ENCODE measurements at places on chromosomes 12 and 14. TPM values are rescaled to one million over a fixed set of nuclear protein-coding genes. Genes with fewer than 3 reads are reported as not detected.

The CLEC9A gene
- 0.57 TPM for total RNA-seq

The SLC2A13 gene
- total RNA-seq: 18.6 TPM

DNA sequence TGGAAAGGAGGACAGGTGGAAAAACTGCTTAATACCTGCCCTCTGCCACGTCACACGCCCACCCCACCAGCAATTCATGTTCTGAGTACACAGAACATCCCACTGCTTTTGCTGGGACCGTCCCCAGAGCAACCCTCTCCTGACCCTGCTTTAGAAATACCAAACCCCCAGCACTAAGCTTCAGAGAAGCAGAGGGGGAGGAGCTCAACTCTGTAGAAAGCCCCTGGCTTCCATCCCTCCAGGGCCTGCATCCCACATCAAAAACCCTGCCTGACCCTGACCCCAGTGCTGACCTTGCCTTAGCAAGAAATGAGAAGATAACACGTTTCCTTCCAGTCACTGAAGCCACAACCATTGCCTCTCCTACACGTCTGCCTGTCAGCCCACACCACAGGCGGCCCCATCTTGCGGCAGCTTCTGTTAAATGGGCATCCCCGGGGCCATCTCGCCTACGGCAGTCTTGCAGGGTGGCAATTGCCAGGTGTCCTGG lies 19.7 kb downstream of the VDR start:
- H3K27me3 ChIP-seq: no peaks in the 10 kb centered on the region
- DNase-seq: no peak
- no peak overlapping the region for H3K27ac ChIP-seq
- H3K4me1 ChIP-seq: no peaks in the 10 kb centered on the region

DNA sequence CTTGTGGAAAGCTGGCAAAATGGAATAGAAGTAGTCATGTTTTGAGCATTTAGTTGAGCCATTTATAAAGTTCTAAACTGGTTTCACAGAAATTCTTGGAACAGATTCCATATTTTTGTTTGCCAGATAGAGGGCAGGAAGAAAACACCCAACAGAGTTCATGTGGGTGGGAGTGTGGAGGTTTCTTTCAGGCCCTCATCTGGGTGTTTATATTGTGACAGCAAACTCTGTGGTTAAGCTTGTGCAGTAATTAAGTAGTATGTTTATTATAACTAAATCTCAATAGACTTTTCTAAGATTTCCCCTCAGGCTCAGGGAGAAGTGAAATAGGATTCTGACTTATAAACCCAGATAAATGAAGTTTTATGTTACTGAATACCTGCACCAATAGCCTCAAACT lies 57.4 kb downstream of the SPPL3 start:
- no peaks in the 10 kb centered on the region for H3K36me3 ChIP-seq
- no peak for DNase-seq
- peaks cover 14% of the 10 kb centered on the region for H3K4me1 ChIP-seq
- H3K4me3 ChIP-seq: no peak overlapping the region

DNA sequence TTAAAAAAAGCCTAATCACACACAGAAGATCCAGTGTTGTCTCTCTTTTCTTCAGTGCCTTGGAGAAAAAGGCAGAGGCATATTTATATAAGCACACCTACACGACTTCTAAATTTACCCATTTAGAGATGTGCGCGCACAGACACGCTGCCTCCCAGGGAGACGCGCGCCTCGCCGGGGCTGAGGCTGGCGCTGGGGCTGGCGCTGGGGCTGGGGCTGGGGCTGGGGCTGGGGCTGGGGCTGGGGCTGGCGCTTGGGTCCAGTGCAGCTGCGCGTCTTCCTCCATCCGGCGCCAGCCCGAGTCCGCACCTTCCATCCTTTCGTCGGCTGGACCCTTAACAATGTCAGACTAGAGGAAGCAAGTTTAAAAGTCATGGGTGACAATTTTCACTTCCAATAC lies 118.4 kb upstream of the ARID2 start:
- no peaks in the 10 kb centered on the region for H3K4me1 ChIP-seq
- no peaks in the 10 kb centered on the region for H3K27me3 ChIP-seq
- no peak for DNase-seq
- no peak overlapping the region for H3K4me3 ChIP-seq

DNA sequence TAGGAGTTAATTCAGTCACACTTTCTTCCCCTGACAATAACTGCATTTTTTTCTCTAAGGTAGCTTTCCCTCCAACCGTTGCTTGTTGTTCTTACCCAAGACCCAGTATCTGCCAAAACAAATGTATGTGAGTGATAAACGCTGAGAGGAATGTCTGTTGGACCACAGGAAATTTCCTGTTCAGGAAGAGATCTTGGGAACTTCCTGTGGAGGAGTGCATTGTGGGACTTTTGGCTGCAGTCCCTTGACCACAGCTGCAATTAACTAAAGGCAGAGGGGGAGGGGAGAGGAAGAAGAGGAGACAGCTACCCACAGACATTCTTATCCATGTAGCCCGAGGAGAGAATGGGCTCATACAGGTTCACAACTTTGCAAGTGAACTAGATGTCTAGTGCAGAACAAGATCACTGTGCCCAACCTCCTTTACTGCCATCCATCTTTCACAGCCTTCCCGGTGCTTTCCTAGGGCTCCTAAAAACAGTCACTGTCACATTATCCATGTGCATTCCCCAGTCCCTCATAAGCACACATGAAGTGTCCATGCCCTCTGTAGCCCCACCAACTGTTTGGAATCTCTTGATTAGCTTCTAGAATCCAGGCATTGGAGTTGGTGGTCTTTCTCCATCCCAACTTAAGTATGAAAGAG lies 149.5 kb downstream of the ETV6 start:
- no peaks in the 10 kb centered on the region for H3K36me3 ChIP-seq
- no peak overlapping the region for H3K4me3 ChIP-seq
- DNase-seq: no peak
- no peaks in the 10 kb centered on the region for H3K4me1 ChIP-seq
- no peak overlapping the region for H3K27ac ChIP-seq

DNA sequence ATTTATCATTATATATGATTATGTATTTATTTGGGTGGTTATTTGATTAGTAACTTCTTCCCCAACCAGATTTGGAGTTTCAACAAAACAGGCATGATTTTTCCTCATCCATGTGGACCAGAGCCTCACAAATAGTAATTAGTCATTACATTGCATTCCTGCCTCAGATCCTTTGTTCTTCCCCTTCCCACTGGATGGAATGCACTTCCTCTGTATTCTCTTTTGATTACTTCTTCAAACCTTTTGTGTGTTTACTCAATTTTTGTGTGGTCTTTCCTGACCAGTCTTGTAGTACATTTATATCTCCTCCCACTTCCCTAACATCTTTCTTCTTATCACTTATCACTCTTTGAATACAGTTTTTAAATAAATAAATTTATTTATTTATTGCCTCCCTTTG lies 15.5 kb downstream of the SYT1 start:
- H3K36me3 ChIP-seq: no peaks in the 10 kb centered on the region
- no peak overlapping the region for H3K4me3 ChIP-seq
- H3K27me3 ChIP-seq: no peaks in the 10 kb centered on the region
- peak; percentile 4 for DNase-seq

DNA sequence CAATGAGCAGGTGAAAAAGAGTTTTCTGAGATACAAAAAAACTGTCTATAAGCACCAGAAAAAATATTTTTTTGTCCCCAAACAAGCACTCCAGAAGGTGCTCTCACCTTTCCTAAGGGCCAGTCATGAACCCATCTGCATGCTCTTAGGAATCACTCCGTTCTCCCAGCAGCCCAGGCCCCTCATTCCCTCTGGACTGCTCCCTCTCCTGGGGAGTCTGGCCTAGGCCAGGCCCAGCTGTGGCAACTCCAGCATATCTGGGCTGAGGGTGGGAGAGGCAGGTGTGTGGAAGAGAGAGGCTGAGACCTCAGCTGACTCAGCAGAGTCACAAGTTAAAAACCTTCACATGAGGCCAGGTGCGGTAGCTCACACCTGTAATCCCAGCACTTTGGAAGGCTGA lies 54.6 kb downstream of the TRAFD1 start:
- H3K27ac ChIP-seq: no peak overlapping the region
- H3K27me3 ChIP-seq: no peaks in the 10 kb centered on the region
- H3K36me3 ChIP-seq: peaks cover 32% of the 10 kb centered on the region
- H3K4me3 ChIP-seq: no peak overlapping the region

DNA sequence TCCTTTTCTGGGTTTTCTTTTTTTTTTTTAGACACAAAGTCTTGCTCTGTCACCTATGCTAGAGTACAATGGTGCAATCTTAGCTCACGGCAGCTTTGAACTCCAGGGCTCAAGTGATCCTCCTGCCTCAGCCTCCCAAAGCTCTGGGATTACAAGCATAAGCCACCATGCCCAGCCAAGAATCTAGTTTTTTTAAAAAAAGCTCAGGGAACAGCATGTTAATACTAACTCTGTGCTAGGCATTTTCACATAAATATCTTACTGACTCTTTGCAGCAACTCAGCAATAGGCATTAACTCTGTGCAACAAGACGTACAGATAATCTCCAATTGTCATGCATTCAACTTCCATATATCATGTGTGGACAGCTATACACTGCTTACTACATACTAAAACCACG lies 97.4 kb downstream of the LLPH start:
- H3K27ac ChIP-seq: no peak overlapping the region
- H3K4me3 ChIP-seq: no peak overlapping the region
- no peaks in the 10 kb centered on the region for H3K36me3 ChIP-seq
- no peaks in the 10 kb centered on the region for H3K27me3 ChIP-seq
- no peak for DNase-seq

DNA sequence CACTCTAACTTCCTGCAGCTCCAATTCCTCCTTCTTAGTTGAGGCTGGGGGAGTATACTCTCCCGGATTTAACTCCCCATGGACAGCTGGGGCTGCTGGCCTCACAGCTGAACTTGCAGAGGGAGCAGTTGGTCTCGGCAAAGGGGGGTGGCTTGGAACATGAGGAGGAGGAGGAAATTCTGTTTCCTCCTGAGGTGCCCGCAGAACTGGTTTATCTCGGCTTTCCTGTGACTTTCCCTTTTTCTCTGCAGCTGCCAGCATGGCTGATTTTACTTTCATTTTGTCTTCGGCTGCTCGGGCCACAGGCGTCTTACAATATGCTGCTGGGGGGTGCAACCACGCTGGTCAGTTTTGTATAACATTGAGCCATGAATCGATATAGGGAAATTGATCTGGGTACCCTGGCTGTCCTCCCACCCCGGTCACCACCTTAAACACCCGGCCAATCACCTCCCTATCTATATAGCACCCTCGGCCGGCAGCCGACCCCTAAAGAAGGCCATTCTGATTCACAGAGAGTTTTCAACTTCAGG lies 1317.6 kb downstream of the TMEM121 start:
- peak overlapping the region; percentile 21 for H3K4me3 ChIP-seq
- peak overlapping the region; percentile 95 for H3K27ac ChIP-seq
- no peaks in the 10 kb centered on the region for H3K27me3 ChIP-seq

GRCh38 chr14:104806625-104807465 lies 5.9 kb downstream of the ZBTB42 start:
- no peaks in the 10 kb centered on the region for H3K36me3 ChIP-seq
- H3K27me3 ChIP-seq: no peaks in the 10 kb centered on the region
- no peak for DNase-seq
- peaks cover 9% of the 10 kb centered on the region for H3K4me1 ChIP-seq

GRCh38 chr14:93304771-93305170 lies 28.1 kb downstream of the BTBD7 start:
- peaks cover 10% of the 10 kb centered on the region for H3K4me1 ChIP-seq
- H3K27ac ChIP-seq: peak overlapping the region; percentile 48
- H3K27me3 ChIP-seq: no peaks in the 10 kb centered on the region
- H3K4me3 ChIP-seq: no peak overlapping the region
